Hepatic stellate cell (primary cell): ENCODE measurements at places on chromosomes 7 and 10.

GRCh38 chr10:14661818-14662217, 112.9 kb downstream of the FAM107B start:
- DNase-seq, result no peak

DNA sequence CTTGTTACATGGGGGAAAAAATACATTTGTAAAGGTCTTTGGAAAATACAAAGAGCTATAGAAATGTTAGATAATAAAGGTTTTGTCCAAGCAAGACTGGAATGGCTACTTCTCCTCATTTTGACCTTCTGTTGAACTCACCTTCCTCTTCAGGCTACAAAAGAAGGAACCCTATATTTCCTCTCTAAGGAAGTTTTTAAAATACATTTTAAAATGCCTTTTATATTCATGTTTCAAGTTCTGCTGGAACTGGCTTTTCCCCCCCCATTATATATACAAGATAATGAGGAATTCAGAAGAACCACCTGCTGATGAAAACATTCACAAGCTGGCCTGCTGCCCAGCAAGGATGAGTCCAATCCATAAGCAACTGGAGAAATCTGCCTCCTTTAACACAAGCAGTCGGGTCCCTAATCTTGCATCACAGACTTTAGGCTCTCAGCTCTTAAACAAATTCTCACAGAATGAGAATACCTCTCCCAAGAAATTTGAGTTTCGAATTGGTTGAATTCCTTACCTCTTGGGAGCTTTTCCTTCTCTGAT, 44.6 kb downstream of the MTERF1 start:
- DNase-seq, result no peak

GRCh38 chr7:91103363-91103762, 160.9 kb upstream of the FZD1 start:
- DNase-seq, result no peak

- no peak for DNase-seq
Observed at GRCh38 chr10:43118631-43119415, 19.4 kb upstream of the CSGALNACT2 start.

DNA sequence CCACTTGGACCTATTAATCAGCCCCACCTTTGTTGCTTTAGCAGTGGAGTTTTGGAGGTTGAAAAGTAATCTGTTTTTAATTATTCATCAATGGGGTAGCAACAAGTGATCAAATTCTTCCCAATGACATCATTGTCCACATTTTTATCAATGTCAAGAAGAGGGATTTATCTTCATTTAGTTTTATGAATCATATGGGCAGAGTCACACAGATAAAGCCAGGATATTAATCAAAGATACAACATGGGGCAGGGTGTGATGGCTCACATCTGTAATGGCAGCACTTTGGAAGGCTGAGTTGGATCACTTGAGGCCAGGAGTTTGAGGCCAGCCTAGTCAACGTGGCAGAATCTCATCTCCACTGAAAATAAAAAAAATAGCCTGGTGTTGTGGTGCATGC, 388.4 kb upstream of the POM121L12 start:
- DNase-seq, result no peak

GRCh38 chr7:94561841-94562514, 52.4 kb downstream of the CASD1 start:
- peak; percentile 1 for DNase-seq

GRCh38 chr10:76209135-76209534, 777.7 kb downstream of the LRMDA start:
- DNase-seq, result peak; percentile 7

DNA sequence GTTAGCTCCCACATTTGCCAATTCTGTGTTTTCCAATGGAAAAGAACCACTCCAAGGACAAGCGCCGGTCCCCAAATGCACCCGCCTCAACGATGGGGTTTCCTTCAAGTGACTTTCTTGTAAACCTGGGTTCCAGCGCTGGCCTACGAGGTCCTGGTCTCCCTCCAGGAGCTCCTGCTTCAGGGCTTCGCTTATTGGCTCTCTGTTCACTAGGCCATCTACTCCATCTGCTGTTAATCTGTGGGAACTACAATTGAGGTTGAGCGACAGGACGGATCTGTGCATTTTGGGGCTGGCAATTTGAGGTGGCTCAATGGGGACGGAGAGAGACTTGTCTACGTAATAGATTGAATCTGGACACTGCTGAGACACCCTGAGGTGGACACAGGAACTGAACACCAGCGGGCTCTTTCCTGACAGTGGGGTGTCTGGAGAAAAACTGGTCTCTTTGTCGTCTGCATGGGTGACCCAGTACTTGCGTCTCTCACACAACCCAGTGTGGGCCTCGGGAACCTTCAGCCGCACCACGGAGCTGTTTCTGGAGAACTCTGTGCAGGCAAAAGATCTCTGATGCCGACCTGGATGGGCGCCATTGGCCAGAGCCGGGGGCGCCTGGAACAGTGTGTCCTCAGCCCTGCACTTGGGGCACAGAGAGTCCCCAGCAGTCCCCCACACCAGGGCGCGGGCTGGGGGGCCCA, 115.9 kb upstream of the ADAM12 start:
- peak; percentile 71 for DNase-seq

GRCh38 chr7:16083931-16084330, 337.4 kb downstream of the CRPPA start:
- DNase-seq, result peak; percentile 8

GRCh38 chr7:64951250-64951848, 39.5 kb downstream of the ZNF117 start:
- DNase-seq, result peak; percentile 46

DNA sequence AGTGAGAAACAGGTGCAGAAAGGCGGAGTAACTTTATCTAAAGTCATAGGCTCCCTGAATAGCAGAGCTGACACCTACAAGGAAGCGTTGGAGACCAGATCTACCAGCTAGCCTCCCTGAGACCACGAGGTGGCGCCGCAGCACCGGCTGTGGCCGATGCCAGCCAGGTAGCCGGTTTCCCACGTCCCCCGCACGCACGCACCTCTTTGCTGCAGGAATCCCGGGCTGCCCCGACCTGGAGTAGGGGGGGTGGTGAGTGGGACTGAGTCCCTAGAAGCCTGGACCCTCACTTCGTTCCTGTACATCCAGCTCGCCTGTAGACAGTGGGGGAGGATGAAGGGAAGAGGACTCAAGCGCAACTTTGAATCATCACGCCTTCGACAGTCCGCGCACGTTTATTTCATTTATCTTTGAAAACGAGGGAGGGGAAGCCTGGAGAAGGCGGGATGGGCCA, 3.7 kb downstream of the ELOVL3 start:
- DNase-seq, result peak; percentile 80

DNA sequence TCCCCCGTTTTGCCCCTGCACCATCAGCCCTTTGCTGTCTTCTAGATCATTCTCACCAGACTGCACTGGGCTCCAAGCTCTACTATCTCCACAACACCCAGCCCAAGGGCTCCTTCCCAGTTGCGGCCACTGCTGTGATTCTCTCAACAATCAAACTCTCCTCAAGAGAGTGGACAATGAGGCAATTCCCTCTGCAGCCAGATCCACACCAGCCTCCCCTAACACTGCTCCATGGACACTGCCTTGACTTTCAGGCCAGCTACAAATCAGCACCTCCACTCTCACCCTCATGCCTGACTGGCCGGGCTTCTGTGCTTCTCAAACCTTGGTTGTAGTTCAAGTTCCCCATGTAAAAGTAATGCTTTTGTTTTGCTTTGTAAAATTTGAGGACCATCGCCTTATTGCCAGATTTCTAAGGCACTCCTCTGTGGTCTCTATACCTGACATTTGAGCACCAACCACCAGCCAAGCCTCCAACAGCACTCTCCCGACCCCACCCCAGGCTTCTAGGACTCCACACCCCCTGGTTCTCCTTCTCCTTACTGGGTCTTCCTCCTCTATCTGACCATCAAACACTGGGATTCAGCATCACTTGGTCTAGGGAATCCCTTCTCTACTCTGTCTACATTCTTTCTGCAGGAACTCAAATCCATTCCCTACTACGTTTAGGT, 45.4 kb downstream of the PPIF start:
- DNase-seq, result no peak

- peak; percentile 22 for DNase-seq
Observed at GRCh38 chr7:148650232-148650858, 48.4 kb upstream of the CUL1 start.

DNA sequence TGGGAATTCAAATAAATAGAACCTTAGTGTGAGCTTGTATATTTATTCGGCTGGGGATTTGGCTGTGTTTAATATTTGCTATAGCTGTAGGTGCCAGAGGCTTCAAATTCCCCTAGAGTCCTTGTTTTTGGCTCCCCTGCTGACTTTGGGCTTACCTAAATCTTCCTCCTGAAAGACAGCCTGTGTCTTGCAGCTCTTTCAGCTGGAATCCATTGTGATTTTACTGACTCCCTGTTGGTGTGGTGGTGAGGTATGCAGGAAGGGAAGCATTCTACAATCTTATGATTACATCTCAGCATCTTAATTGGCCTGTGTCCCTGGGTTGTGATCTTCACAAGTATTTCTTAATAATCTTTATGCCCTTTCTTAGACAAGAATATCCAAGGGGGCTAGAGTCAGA, 25.9 kb downstream of the FOXI2 start:
- DNase-seq, result no peak

DNA sequence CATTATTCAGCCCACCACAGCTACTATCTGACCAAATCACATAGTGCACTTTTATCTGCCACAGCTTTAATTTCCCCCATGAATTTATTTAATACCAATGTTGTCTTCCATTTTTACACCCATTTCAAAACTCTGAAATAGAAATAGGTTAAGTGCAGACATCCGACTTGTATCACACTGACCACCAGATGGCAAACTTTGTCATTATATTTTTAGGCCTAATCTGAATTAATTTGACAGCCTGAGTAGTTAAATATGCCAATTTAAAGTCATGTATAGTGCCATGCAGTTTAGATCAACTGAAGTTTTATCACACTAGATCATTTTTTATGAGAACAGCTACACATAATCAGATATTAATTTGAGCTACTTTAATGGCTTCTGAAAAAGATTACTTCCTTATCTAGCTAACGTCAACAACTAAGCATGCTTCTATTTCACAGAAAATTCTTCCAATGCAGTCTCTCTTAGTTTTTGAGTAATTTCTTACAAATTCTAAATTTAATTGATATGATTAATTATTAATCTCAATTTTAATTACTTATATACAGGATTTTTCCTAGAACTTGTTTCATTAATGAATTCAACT, 566.4 kb downstream of the GFRA1 start:
- no peak for DNase-seq

GRCh38 chr7:79730971-79731370, 277.5 kb upstream of the MAGI2 start:
- DNase-seq, result no peak

- DNase-seq, result no peak
Observed at GRCh38 chr10:67794909-67795460, 43.0 kb downstream of the DNAJC12 start.

GRCh38 chr10:63832686-63833085, 311.5 kb downstream of the REEP3 start:
- DNase-seq, result no peak

- DNase-seq, result no peak
Observed at GRCh38 chr10:75902816-75903215, 471.4 kb downstream of the LRMDA start.

- DNase-seq, result no peak
Observed at GRCh38 chr10:44965651-44966097, 6.1 kb downstream of the RASSF4 start.

DNA sequence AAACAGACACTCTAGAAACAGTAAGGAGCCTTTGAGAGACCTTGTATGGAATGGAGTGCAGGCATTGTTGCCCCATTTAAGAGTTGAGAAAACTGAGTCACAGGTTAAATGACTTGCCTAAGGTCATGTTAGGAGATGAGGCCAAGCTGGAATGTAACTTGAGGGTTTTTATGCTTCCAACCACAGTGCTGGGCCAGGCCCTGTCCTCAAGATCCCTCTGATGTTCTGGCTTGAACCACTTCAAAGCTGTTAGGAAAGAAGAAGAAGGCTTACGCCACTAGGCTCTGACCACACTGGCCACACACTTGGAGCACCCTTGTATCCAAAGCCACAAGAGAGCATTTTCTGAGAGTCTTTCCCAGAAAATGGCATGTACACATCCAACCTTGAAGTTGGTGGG, 42.7 kb downstream of the PLAU start:
- no peak for DNase-seq

DNA sequence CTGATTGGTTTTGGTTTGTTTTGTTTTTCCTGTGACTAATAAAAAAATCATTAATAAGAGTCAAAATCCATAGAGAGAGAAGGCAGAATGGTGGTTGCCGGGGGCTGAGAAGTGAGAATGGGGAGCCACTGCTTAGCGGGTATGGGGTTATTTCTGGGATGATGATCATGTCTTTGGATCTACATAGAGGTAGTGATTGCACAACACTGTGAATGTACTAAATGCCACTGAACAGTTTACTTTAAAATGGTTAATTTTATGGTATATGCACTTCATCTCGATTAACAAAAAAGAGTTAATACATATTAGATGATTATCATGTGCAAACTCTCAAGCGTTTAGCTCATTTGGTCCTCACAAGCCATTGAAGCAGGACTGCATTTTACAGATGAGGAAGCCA, 342.9 kb downstream of the ELMO1 start:
- no peak for DNase-seq

GRCh38 chr10:33204031-33204430, 130.4 kb downstream of the NRP1 start:
- DNase-seq, result no peak

- peak; percentile 62 for DNase-seq
Observed at GRCh38 chr7:5428478-5429252, 5.0 kb upstream of the TNRC18 start.

DNA sequence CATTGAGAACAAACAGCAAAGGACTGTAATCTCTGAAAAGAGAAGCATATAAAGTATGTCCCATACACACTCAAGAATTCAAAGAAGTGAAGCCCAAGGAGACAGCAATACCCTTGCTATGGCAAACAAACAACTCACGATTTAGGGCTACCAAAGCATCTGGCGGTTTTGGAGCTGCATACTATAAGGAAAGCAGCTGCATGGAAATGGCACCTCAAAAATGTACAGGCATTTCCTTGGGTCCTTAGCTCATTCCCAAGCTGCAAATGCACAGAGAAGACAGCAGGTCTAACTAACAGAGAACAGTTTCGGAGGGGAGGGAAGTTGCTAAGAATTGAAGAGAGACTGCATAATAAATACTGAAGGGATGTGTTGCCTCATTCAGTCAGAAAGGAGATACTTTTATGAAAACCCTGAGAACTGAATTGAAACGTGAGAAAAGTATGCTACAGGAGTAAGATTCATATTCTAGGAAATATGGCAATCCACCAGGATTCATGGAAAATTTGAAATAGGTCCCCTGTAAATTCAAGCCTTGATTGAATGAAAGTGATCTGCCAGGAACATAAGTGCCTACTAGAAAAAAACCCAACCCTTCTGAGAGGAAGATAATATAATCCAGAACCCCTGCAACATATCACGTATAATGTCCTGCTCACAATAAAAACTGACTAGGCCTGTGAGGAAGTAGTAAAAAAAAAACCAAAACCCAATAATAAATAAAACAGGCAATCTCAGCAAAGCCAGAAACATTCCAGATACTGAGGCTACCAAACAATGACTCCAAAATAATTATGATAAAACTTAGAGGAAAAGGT, 36.4 kb downstream of the CUBN start:
- no peak for DNase-seq

- no peak for DNase-seq
Observed at GRCh38 chr10:103652599-103653281, 159.2 kb downstream of the NEURL1 start.

GRCh38 chr7:24192053-24192452, 91.9 kb upstream of the NPY start:
- DNase-seq, result no peak
